ENCODE measurements at places on chromosomes 5 and 9.

- no peak for DNase-seq
Measured at GRCh38 chr9:136138566-136138965, 19.9 kb upstream of the TMEM250 start.

DNA sequence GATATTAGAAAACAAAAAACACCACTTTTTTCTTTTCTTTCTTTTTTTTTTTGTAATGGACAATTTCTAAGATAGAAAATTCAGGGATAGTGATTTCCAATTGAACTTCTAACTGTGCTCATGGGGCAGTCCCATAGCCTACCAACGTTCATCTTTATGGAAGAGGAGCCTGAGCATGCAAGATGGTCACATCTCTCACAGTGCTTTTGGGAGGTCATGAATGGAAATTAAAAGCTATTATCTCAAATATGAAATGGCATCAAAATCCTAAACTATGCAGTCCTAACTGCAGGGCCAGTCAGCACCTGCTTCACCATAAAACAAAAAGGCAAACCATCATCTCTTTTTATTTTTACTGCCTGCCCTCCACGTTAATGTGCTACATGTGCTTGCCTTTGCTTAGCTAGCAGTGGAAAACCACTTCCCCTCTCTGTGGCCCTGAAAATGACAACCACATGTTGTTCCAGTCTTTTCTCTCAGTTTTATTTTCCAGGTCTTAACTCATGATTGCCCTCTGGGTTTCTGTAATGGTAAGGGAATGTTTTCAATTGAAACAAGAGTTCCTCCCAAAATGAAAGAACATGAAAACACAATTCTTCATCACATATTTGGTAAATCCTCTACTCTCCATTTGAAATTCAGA, 16.7 kb downstream of the IFNB1 start:
- DNase-seq: peak; percentile 73

- DNase-seq: no peak
Measured at GRCh38 chr5:130796902-130797301, 368.2 kb downstream of the HINT1 start.

GRCh38 chr9:84781458-84781857, 111.9 kb downstream of the NTRK2 start:
- DNase-seq: no peak

- no peak for DNase-seq
Measured at GRCh38 chr5:33801292-33801691, 90.5 kb downstream of the ADAMTS12 start.

- DNase-seq: peak; percentile 77
Measured at GRCh38 chr5:68924481-68925145, 169.2 kb upstream of the SLC30A5 start.

DNA sequence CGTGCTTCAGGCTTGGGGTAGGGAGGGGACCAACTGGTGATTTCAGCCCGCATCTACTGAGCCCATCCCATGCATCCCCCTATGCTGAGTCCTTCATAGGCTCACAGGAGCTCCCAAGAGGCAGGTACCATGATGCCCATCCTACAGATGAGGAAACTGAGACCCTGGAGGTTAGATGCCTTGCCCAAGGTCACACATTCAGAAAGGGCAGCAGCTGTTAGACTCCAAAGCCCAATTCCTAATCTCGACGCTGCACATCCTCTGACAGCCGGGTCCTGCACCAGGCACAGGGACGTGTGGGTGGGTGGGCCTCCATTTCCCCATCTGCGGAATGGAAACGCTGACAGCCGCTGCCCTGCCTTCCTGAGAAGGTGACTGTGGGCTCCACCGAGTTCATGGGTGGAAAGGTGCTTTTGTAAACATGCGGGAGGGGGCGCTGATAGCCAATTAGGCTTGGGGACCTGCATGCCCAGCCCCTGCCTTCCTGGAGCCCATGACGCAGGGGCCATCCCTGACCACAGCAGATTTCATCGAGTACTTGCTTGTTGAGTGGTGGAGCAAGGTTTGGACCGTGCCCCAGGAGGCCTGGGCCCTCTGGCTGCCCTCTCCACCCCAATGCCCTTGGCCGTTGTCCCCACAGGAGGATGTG, 2.2 kb downstream of the DNM1 start:
- no peak for DNase-seq

DNA sequence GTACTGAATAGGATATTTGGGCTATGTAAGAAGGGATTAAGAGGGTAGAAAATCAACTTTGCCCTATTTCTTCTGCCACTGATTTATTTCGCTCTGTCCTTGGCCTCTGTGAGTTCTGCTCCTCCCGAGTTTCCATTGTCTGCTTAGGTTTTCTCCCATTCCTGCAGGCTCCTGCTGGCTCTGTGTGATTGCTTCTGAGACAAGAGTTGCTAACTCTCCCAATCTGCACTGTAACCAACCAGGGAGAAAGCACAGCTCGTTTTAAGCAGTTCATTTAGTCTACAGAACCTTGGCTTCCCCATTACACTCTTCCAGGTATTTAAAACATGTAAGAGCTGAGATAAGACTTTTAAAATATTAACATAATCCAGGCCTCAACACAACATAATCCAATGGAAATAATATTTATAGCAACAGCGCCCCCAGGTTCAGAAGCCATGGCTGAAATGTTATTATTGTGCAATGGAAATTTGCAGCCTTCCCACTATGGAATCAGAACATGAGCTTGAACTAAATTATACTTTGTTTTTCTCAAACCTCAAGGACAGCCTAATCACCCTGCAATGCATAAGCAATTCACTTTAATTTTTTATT, 203.5 kb downstream of the ERCC6L2 start:
- DNase-seq: no peak

- DNase-seq: no peak
Measured at GRCh38 chr9:4594545-4594944, 67.5 kb upstream of the PLPP6 start.

GRCh38 chr5:40453689-40454088, 226.0 kb upstream of the PTGER4 start:
- DNase-seq: no peak

DNA sequence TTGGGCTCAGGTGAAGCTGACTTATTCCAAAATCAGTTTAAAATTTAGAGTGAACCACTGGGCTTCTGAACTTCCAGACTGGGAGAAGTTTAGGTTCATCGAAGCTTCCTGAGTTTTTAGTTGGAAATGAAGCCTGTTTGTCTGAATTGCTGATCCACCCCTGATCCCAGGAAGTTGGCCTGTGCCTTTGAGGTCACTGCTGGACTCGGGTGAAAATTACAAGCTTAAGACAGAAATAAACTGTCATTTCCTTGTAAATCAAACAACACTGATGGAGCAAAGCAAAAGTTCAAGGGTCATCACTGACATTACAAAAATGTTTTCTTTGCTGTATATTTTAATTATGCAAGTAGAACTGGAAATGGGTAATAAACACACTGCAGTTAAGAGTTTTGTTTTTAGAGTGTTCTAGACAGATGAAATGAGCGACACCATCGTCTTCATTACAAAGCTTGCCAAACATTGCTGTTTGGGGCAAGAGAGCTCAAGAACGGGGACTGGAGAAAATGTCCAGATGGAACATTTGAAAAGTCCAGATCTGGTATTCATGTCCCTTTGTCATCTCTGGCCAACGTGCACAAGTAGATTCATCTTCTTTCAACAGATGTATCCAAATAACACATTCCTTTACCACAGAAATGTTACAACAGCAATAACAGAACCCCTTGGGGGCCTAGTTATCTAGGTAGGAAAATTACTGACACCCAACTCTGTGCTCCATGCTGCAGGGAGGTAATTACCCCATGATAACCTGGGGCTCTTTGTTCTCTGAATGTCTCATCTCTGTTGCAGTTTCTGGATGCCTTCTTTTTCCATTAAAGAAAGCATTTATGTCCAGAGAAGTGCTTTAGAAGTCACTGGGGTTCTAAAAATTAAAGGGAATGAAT, 142.4 kb upstream of the ERCC6L2 start:
- no peak for DNase-seq

GRCh38 chr5:157594257-157594656, 18.7 kb upstream of the ADAM19 start:
- no peak for DNase-seq

- no peak for DNase-seq
Measured at GRCh38 chr5:107395632-107396350, 274.9 kb downstream of the EFNA5 start.

- no peak for DNase-seq
Measured at GRCh38 chr9:119795395-119795794, 426.2 kb upstream of the BRINP1 start.
